ENCODE measurements at places on chromosomes 2 and 18.

GRCh38 chr2:137379186-137379585 lies 585.1 kb upstream of the HNMT start:
- DNase-seq = no peak

DNA sequence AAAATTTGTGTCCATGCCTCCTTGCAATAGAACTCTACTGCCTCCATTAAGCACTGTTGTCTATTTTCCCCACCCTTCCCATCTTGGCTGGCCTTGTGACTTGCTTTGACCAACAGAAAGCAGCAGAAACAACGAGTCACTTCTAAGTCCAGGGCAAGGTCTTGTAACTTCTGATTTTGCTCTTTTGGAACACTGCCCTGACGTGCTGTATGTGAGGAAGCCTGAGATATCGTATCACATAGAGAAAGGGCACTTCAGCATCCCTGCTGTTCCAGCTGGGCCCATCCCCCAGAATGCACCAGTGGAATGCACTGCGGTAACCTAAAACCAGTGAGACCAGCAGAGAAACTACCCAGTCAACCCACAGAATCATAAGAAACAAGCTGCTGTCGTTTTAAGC lies 28.1 kb downstream of the NCKAP1 start:
- no peak for DNase-seq

GRCh38 chr18:28767201-28767600 lies 590.3 kb upstream of the CDH2 start:
- no peak for DNase-seq

DNA sequence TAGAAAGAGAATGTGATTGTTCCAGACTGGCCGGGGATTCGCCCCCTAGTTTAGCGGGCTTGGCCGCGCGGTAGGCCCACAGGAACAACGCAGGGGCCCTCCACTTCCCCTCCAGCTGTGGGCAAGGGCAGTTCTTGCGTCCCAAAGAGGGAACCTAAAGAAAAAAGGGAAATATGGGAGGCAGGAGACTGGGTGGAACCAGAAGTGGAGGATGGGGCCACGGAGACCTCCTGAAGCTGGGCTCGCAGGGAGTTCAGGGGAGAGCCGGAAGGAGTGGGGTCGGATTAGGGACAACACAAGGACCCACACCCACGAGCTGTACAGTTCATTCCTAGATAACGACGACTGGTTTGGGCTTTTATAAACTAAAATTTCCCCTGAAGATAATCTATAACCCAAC lies 18.2 kb downstream of the GNLY start:
- no peak for DNase-seq

- DNase-seq = no peak
Observed at GRCh38 chr2:1714291-1715064, 29.8 kb downstream of the PXDN start.

GRCh38 chr2:70988151-70988550 lies 6.5 kb downstream of the TEX261 start:
- DNase-seq = no peak

DNA sequence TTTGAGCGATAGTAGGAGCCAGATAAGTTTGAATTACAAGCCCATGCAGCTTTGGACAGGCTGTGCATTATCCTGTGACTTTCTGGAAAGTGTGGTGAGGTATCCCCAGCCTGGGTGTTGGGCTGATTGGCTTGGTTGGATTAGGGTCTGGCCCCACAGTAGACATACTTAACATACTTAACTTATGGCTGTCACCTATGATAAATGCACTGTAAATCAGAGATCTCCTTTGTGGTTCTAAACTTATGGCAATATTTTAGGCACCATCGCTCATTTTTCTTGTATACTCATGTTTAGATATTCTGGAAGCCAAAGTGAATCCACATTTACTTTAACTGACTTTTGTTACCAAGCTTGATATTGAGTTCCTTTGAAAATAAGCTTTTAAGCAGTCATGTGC lies 54.8 kb downstream of the SPTBN1 start:
- no peak for DNase-seq

DNA sequence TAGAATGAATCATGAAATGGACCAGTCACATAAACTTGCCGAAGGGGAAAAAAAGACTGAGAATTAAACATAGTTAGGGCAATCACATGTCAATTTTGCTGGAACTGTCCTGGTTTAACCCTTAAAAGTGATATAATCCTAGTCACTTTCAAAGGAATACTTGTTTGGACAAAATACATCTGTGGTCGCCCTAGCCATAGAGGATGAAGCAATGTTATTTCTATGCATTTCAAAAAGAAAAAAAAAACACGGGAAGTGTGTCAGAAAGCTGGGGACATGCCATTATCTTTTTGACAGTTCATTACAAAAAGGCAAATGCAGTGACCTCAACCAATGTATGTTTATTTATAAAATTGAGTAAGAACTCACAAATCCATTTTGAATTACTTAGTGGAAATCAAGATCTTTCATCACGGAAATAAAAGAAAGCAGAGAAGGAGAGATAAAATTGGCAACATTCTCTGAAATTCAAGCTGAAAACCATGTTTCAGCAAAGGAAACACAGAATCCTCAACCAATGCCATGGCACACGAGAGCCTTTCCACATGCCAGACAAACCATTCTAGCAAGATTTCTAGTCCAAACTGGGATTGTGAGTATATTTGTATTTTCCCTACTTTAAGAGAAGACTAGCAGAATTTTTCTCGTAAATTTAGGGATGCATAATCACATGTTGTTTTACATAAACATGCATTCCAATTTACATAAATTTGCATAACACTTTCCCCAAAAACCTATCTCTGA lies 854.3 kb upstream of the ACVR2A start:
- DNase-seq = no peak

- DNase-seq = no peak
Observed at GRCh38 chr2:5410991-5411700, 281.0 kb upstream of the SOX11 start.

DNA sequence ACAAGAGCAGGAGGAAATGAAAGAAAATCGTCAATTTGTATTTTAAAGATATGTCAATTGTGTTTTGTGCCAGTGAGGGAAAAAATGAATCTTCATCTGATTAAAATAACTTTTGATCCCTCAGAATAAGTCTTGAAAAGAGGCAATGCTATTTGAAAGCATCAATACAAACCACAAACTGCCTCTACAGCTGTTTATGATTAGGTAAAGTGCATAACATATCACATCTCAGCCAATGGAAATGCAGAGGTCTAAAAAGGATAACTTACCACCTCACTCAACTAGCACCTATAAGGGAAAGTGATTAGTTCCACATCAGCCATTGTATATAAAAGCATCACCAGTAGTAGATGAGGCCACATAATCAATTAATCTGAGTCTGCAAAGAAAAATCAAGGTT lies 492.2 kb upstream of the CDH2 start:
- no peak for DNase-seq
